Large intestine (tissue), 12 donors: ENCODE measurements at places on chromosomes 16 and 17. TPM values are rescaled to one million over a fixed set of nuclear protein-coding genes. Genes with fewer than 3 reads are reported as not detected.

PNMT gene
- polyA plus RNA-seq, result 2.1 TPM

- DNase-seq, result no peak
These were observed 6.3 kb downstream of the SPNS3 start for GRCh38 chr17:4440021-4440420.

- DNase-seq, result no peak
These were observed 171.1 kb downstream of the ABCC12 start for GRCh38 chr16:47984669-47985068.

MYCBPAP gene
- 1.8 TPM for polyA plus RNA-seq

GRCh38 chr16:83998091-83998490 lies 30.0 kb downstream of the NECAB2 start:
- no peak for DNase-seq

CIBAR2 gene
- 0.30 TPM for polyA plus RNA-seq

TANC2 gene
- polyA plus RNA-seq, result 12.8 TPM

DNA sequence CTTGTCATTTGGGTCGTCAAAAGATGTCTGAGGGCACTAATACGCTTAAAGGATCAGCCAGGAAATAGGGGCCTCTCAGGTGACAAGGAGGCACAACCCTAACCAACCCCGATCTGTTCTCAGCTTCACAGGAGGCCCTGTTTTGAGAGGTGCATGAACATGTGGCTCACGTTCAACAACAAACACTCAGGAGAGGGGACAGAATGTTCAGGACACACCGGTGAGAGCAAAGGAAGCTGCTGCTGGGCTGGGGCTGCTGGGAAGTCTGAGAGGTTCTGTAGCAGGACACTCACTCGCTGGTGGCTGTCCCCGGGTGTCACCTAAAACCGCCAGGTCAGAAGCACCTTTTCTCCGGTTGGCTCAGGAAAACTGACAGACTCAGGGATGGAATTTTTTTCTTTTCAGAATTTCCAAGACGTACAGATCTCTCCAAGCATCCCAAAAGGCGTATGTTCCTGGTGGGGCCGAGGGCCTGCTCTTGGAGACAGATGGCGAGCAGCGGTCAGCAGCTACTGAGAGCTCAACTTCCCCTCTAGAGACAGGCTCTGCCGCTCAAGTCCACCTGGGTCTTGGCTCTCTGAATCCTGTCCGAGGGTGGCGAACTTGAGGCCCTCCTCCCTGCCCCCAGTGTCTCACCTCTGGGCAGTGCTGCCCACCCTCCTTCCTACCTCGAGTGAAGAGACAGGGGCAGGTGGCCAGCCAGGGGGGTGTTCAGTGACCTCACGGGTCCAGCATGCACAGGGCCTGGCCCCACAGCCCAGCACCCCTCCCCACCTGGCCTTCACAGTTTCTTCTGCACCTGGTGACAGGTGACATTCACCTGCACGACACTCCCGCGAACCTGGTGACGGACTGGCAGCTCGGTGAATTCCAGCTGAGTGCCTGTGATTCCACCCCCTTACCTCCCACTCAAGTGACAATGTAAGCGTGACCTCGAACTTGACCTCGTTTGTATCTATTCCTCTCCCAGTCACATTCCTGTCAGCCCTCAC lies 22.9 kb downstream of the CLUH start:
- DNase-seq, result no peak

DNA sequence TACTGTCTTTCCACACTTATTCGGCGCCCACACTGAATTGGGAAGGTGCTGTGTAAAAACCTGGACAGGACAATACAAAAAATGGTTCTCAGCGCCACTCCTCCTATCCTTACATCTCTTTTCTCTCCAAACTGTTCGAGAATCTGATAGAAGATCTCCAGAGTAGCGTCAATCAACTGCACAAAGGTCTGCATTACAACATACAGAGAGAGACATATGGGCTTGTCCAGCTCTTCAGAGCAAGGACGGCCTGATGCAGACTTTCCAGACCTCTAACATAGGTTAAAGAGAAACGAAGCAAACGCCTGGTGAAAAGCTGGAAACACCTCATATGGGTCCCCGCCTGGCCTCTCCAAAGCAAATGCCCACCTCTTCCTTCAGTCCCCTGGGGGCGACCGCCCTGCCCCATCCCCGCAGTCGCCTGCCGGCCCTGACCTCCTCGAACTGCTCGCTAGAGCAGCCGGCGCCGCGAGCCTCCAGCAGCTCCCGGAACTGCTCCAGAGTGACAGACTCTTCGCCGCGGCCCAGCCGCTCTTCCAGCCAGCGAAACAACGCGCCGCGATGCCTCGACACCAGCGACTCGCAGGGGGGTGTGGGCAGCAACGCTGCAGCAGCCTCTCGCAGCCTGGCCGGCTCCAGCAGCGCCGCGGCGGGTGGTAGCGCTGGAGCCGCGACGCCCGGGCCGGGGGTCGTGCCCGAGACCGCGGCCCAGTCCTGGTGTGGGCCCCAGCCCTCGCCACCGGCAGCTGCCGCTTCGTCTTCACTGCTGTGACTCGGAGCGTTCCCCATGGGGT lies 526 bp downstream of the ZZEF1 start:
- peak; percentile 41 for DNase-seq

DNA sequence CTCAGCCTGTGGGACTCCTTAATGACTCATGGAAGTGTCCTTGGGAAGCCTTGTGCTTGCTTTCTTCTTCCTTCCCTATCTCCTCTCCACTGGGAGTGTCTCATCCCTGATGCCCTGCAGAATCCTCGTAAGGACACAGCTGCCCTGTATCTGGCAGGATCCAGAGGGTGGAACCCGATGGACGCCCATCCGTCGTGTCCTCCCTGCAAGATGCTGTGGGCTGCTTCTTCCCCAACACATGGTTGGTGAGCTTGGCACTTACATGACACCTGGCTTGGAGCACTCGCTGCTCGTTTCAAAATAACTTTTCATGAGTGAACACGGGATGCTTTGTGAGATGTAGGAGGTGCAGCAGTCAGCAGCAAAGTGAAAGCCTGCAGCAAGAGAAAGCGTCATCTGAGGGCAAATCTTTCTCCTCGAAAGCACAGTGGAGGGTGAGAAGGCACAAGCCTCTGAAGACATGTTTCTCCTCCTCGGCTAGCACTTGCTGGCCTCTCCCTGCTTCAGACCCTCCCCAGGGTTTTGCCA lies 3.3 kb downstream of the CCL15 start:
- no peak for DNase-seq

- no peak for DNase-seq
These were observed 124.9 kb upstream of the CORO6 start for GRCh38 chr17:29747660-29748059.

GRCh38 chr16:85245307-85246172 lies 133.3 kb upstream of the CIBAR2 start:
- peak; percentile 68 for DNase-seq

QRICH2 gene
- polyA plus RNA-seq, result 3.1 TPM

LDHD gene
- polyA plus RNA-seq, result 2.2 TPM

GPR142 gene
- 0.97 TPM for polyA plus RNA-seq

ETV4 gene
- 21.6 TPM for polyA plus RNA-seq

CCL14 gene
- polyA plus RNA-seq, result 6.8 TPM

DNA sequence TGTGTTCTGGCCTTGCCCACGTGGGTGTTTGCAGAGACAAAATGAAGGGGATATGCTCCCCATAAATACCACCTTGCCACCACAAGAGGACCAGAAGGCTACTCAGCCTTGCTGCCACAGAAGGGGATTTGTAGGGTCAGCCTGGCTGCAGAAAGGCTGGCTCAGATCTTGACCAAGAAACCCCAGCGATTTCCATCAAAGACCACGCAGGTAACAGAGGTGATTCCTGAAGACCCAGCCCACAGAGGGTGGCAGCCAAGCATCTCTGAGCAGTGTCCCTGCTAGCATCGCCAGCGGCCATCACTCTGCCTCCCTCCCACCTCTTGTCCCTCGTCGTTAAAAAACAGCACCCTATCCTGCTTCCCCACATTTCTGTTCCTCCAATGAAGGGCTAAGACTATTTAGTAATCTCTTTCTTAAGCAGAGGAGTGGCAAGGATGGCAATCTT lies 54.9 kb downstream of the BEAN1 start:
- DNase-seq, result no peak

GRCh38 chr16:57071831-57072582 lies 20.4 kb upstream of the CPNE2 start:
- no peak for DNase-seq

DNA sequence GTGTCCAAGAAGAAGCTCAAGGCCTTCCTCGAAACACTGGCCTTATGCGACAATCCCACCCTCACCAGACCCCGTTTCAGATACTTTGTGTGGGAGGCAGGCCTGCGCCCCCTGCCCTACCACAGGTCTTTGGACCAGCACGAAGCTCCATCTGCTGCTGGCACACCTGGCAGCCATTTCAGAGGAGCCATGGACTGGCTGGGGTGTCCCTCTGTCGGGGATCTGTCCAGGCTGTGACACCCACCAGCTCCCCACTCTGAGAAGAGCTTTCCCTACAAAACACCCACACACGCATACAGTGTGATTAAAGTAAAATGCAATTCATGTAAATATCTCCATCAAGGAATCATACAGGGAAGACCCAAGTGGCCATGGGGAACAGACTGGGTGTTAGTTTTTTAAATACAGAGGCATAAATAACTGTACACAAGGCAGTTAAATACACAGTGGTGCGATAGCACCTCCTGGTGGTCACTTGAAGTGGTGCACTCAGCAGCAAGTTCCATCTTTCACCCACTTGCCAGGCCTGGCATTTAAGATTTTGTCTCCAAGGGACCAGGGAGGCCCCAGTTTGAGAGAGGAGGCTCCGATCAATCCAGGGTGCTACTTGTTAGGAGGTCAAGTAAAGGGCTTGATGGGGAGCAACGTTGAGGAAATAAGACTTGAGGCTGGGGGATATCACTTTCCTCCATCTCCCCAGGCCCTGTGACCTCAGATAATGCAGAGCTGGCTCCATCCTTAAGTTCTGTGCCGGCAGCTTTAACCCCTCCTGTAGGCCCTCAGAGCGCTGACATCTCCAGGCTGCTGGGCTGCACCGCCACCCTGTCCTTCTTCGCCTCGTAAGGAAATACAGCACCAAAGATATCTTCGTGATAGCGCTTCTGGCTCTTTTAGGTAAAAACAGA lies 43.6 kb downstream of the NOS2 start:
- DNase-seq, result no peak

- DNase-seq, result no peak
These were observed 3.3 kb downstream of the CDK5R1 start for GRCh38 chr17:32490101-32490482.

DNA sequence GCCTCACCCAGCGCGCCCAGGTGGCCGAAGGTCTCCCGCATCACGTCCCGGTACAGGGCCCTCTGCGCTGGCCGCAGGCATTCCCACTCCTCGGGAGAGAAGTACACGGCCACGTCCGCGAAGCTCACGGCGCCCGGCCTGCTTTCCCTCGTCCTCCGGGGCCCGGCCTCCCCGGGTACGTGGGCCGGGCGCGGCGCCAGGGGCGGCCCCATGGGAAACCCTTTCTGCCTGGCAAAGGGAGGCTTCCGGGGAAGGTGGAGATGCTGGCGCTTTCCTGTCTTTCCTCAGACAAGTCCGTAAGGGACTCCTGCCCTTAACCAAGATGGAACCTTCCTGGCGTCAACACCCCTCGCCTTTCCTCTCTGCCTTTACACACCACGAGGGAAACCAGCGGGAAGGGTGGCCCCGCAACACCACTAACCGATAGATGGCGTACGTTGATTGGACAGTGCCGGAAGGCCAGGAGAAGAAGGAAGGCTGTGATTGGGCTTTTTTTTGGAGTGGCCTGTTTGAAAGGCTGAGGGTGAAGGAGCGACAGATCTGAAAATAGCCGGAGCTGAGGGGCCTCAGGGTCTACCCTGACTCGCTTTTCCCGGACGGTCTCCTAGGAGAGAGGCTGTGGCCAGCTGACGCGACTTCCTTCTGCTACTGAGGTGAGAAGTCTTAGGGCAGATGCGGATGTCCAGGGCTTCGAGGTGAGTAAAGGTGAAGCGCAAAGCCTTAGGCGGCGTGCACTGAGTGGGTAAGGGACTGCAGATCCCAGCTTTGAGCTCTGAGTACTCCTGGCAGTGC lies at the start of gene ZNF785:
Gene ZNF785, minus strand, starts transcription at position 298 of the 792 bp plus-strand sequence. Its CDS starts 86 bp downstream, at position 212.
- peak; percentile 98 for DNase-seq

DNA sequence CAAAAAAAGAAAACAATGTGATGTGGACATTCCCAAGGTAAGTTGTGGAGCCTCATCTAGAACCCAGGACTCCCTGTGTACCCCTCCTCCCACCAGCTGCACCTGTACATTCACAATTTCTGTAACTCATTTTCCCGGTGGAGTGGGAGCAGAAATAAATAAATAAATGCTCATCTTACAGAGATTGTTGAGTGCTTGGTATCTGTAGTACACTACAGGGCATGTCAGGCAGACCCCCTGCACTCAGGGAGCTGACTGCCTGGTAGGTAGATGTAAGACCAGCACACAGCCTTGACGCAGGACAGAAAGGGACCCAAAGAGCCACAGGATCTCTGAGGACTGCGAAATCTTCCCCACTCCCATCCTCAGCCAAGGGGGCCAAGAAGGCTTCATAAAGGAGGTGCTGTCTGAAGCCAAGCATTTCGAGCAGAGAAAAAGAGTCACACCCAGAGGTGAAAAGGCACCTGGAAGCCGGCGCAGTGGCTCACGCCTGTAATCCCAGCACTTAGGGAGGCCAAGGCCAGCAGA lies 6.5 kb downstream of the EIF1 start:
- no peak for DNase-seq

CES4A gene
- polyA plus RNA-seq, result 23.5 TPM

DNA sequence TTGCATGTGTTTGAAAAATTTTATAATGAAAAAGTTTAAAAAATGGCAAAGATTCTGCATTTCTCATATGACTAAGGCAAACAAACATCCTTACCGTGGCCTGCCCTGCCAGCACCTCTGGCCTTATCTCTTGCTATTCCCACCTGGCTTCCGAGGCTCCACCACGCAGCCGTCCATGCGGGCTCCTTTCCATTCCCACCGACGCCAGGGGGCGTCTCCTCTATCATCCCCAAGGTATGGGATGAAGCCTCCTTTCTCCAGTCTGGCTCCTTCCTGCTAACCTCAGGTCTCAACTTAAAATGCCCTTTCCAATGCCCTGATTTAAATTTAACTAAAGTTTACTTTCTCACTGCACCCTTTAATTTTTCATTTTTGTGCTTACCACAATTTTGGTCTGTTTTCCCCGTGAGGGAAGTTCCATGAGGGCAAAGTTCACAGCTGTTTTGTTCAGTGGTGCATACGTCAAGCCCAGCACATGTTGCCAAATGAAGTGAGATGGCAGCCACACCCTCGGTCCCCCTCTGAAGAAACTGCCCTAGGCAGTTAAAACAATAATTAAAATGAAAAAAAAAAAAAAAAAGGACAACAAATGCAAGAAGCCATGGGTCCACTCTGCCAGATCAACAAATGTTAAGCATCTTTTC lies 13.3 kb upstream of the SDK2 start:
- peak; percentile 44 for DNase-seq
